ENCODE measurements at places on chromosomes 5 and 9.

- no peak for DNase-seq
Measured at GRCh38 chr9:82271106-82271561, 282.6 kb downstream of the SPATA31D1 start.

GRCh38 chr5:159933531-159934485 is 17.5 kb downstream of the ADRA1B start:
- DNase-seq: no peak

GRCh38 chr5:159184858-159185381 is 24.4 kb downstream of the RNF145 start:
- DNase-seq: peak; percentile 9

- DNase-seq: no peak
Measured at GRCh38 chr9:111916234-111916645, 19.6 kb downstream of the UGCG start.

GRCh38 chr9:27749838-27750237 is 176.6 kb upstream of the C9orf72 start:
- DNase-seq: no peak

DNA sequence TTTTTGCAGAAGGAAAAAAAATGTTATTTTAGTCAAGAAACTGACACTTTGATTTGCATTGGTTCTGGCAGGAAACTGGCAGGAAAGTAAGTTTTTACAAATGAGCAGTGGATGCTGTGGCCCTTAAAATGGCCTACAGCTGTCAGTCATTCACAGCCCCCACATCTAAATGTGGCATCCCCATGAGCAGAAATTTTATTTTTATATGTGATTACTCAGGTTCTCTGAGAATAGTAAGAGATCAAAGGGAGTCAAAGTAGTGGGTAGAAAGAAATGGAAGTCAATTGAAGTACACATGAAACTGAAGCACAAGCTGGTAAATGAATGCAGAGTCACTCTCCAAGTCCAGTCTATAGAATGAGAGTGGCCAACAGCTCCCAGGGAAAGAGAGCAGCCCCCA is 80.3 kb downstream of the ENC1 start:
- no peak for DNase-seq

- DNase-seq: no peak
Measured at GRCh38 chr5:178630475-178630930, 3.7 kb upstream of the CLK4 start.

GRCh38 chr5:3592298-3592697 is 3.3 kb upstream of the IRX1 start:
- no peak for DNase-seq

Data from activated T-helper 1 cell treated with anti-CD3 and anti-CD28 coated beads, Interleukin-12 subunit alpha, Interleukin-12 subunit beta, Interleukin-2, Interleukin-4 antibody, amounts not matched to agents 30 ng/mL and 10 ng/mL and 1 ng/mL, durations not matched to agents 14 hours and 24 hours and 36 hours (primary cell).